DMS153 (cell line): ENCODE measurements at places on chromosomes 12 and 14.
A peak's percentile ranks its signal among the peaks of the same experiment; 100 is the strongest.

DNA sequence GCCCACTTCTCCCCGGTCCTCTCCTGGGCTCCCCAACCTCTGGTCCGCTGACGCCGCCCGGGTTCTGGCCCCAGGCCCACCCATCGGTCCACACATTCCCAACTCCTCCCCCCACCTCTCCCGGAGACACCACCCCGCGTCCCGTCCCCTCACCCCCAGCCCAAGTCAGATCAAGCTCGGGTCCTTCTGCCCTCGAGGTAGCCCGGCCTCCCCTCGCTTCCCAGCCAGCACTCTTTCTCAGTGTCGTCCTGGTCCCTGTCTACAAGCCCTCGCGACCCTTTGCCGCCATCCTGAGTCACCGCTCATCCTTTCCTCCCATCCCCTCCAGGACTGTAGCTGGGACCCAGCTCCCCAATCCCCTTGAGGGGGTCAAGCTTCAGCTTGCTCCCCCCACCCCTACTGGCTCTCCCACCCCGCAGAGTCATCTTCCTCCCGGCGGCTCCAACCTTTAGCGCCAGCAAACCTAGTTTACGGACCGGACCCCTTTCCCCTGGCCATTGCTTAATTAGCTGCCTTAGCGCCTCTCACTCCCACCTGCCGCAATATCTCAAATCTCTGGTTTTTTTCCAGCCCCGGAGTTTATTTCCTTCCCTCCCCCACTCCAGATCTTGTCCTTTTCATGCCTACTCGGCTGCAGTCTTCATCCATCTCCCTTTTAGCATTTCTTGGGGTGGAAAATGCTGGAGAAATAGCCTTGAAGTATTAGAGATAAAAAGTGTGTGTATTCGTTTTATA is 1.1 kb downstream of the PPP4R4 start:
- DNase-seq: no peak

DNA sequence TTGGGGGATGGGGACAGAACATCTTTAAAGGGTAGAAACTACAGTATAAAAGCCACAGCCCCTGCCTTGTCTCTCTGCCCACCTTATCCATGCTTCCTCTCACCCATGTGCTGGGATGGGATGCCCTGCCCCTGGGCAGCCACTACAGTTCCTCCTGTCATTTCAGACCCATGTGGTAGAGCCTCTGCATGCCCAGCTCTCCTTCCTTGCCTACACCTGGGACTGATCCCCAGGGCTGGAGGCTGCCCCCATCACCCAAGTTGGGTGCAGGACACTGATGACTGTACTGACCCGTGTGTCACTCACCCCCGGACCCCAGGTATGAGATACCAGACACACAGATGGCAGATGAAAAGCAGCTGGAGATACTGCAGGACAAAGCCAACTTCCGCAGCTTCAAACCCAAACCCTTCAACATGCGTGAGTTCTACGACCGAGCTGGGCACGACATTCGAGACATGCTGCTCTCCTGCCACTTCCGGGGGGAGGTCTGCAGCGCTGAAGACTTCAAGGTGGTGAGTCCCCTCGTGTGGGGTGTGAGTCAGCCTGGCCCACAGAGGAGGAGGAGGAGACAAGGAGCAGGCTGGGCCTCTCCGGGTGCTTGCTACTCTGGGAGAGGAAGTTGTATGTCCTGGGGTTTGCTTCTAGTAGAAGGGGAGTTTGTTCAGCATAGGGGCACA is 2.2 kb downstream of the ASIC1 start:
- DNase-seq: no peak

DNA sequence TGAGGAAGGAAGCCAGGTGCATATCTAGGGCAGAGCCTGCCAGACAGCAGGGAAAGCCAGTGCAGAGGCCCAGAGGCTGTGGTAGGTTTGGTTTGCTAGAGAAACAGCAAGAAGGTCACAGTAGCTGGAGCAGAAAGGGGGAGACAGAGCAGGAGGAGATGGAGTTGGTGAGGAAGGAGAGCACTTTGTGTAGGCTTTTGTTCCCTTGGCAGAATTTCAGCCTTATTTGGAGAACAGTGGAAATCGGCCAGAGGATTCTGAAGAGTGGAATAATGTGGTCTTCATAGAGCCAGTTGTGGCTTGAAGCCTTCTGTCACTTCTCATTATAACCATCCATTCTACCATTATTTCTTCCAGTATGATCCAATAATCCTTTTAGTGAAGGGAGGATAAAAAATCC is 212.9 kb upstream of the FAR2 start:
- DNase-seq: no peak

DNA sequence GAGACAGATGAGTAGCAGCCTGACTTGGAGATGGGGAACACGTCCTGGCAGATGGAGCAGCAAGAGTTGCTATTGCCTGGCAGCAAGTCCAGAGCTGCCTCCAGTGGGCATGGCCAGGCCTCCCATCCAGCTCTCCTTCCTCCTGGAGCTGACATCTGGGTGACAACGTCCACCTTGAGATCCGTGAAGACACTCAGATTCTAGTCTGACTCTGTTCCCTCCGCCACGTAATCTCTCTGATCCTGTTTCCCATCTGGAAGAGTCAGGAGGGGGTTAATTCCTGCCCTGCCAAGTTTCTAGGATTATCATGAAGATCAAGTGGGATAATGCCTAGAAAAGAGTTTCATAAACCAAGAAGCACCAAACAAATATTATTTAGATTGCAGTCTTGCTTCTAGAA is 65.3 kb upstream of the FAM181A start:
- no peak for DNase-seq

DNA sequence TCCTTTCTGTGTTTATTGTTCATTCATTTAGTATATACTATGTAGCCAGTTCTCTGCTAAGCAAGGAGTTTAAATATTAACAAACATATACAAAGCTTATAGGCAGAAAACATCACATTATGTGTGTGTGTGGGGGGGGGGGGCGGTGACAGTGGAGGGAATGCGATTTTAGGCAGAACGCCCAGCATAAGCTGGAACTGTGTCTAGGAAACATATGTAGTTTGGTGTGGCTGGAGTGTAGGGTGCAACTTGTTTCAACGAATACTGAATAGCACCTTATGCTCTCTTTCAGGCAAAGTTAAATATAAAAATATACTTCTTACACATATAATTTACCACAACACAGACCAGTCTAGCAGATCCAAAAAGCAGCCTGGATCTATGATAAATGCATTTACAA is 980.6 kb downstream of the SLC6A15 start:
- DNase-seq: no peak

- DNase-seq: no peak
These were observed 16.5 kb downstream of the NGDN start for GRCh38 chr14:23486036-23486435.

- DNase-seq: peak; percentile 63
These were observed 193.7 kb upstream of the LRIG3 start for GRCh38 chr12:59113831-59114615.

DNA sequence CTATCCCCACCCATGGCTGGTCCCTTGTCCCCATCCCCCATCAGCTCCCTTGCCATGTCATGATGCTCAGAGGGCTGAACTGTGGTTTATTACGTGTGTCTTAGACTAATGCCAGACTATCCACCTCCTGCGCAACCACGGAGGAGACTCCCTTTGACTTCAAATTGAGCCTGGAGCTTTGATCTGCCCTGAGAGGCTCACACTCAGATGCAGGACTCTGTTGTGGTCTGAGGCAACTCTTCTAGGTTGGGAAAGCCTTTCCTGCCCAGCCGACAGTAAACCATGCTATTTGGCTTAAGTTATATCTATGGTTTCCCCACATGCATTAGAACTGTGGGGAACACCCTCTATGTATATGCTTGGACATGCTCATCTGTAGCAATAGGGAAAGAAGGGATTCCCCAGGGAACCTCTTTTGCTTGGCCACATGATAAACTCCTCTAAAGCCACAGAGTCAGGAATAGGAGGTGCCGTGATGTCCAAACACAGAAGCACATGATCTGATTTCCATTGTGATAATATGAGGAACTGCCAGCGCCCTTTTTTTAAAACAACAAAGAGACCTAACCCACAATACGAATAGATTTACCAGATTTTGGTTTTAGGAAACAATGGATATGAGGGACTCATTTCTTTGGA is 11.1 kb upstream of the LGALS3 start:
- DNase-seq: peak; percentile 23

DNA sequence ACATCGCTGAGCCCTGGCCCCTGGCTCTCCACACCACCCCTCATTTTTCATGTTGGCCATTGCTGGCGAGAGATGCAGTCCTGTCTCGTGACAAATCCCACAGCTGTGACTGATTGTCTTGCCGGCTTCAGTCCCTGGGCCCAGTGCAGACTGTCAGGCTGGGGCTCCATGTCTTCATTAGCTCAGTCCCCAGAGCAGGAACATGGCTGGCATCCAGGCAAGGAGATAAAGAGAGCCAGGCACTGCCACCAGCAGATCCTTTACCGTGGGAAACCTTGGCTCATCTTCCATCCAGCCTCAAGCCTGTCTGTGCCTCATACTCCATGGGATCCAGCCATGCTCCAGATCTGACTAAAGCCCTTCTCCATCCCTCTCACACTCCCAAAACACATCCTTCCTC is 284.7 kb upstream of the FKBP4 start:
- DNase-seq: no peak

DNA sequence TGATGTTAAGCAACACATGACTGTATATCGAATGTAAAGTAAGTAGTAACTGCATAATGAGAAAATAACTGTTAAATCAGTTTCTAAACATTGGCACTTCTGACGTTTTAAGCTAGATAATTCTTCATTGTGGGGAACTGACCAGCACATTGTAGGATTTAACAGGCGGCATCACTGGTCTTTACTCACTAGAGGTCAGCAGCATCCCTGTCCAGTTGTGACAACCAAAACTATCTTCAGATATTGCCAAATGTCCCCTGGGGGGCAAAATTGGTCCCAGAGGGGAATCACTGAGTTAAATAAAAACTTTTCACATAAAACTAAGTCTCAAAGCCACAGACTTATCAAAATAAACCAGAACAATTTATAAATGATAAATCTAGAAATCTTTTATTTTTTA is 65.3 kb downstream of the BLTP3B start:
- no peak for DNase-seq

GRCh38 chr14:99432485-99432884 is 48.2 kb downstream of the SETD3 start:
- DNase-seq: no peak

GRCh38 chr14:64233531-64234190 is 60.5 kb downstream of the ESR2 start:
- no peak for DNase-seq

DNA sequence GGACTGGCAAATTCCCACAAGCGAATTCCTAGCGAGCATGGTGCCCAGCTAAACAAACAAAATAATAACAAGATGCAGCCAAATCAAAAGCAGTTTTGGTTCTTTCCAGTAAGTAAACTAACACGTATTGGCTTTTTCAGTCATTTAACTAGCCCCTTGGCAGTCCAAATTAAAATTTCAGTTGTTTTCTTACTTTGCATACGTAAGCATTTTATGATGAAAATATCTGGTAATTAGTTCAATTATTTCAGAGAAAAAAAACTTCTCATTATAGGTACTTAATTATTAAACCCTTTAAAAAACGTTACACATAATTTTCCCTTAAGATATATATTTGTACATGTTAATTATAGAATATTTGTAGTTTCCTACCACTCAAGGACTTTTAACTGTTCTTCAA is 70.1 kb downstream of the ST8SIA1 start:
- DNase-seq: no peak

DNA sequence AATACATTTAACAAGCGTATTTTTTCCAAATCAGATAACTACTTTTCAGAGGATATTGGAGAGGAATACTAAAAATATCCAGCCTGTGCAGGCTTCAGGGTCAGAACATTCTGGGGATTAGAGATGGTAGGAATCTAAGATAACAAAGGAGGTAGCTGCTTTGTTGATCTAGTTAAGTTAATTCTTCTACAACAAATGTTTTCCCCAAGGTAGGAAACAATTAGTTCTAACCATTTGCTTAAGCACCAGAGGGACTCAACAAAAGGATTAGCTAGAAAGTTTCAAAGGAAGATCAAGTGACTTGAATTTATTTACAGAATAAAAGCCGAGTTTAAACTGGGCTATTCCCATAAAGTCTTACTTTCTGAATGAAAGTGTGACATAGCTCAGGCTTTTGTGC is 524.2 kb downstream of the TMTC2 start:
- DNase-seq: no peak

DNA sequence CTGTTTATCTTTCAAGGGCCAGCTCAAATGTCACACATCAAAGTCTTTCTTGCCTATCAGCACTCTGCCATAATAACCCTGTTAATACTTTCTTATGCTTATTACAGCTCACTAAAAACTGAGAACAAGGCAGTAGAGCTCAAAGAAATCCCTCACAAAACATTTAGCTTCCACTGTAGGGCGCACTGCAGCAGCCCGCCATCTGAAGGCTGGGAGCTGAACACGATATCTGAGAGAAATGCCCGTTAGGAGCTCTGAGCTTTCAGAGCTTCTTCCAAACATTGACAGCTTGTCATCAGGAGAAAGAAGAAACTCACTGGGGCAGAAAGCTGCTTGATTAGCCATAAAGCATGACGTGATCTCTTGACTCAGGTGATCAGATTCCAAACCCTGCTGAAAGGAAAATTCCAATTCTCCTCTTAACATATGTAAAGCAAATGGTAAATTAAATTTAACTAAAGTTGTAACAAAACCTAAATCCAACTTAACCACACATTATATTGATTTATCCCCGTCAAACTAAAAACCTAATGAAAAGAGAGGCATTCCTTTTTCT is 175.7 kb downstream of the C12orf50 start:
- DNase-seq: no peak

DNA sequence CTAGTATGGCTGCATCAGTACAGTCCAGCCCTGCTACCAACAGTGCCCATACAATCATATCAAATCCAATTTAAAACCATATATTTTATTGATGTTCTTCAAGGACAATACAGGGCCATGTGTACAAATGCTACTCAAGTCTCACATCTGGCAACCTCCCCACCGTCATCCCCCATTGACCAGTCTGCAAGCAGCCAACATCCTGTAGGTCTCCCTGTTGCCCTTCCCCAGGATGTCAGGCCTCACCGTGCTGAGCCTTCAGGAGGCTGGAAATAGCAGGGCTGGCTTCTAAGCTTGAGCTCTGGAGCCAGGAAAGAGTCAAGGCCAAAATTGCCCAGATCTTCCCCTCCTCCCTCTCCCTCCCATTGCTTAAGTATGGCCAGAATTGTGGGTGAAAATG is 10.4 kb downstream of the ZDHHC22 start:
- no peak for DNase-seq

DNA sequence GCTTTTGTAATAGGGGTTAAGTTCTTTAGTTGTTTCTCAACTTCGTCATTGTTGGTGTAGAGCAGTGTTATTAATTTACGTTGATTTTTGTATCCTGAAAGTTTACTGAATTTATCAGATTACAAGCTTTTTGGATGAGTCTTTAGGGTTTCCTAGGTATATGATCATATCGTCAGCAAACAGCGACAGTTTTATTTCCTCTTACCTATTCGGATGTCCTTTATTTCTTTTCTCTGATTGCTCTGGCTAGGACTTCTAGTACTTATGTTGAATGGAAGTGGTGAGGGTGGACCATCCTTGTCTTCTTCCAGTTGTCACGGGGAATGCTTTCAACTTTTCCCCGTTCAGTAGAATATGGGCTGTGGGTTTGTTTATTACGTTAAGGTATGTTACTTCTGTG is 37.8 kb downstream of the AEBP2 start:
- DNase-seq: no peak

GRCh38 chr12:121857322-121858246 is 1.1 kb downstream of the HPD start:
- DNase-seq: no peak

- no peak for DNase-seq
These were observed 270.9 kb downstream of the C12orf50 start for GRCh38 chr12:87758271-87758670.
